ENCODE measurements at places on chromosomes 2 and 18. TPM values are rescaled to one million over a fixed set of nuclear protein-coding genes. Genes with fewer than 3 reads are reported as not detected.

CLHC1 gene
- total RNA-seq, result 38.0 TPM

HOXD4 gene
- total RNA-seq, result 0.67 TPM

TDRD15 gene
- total RNA-seq, result not detected

DSG1 gene
- 0.09 TPM for total RNA-seq

IL36G gene
- not detected for total RNA-seq

TRIM43B gene
- total RNA-seq, result not detected

FBXO48 gene
- total RNA-seq, result 0.77 TPM

CRACDL gene
- total RNA-seq, result 1.7 TPM

PMAIP1 gene
- 9.9 TPM for total RNA-seq

DES gene
- total RNA-seq, result 37.0 TPM

RESP18 gene
- total RNA-seq, result not detected

SCN3A gene
- 0.11 TPM for total RNA-seq

DNA sequence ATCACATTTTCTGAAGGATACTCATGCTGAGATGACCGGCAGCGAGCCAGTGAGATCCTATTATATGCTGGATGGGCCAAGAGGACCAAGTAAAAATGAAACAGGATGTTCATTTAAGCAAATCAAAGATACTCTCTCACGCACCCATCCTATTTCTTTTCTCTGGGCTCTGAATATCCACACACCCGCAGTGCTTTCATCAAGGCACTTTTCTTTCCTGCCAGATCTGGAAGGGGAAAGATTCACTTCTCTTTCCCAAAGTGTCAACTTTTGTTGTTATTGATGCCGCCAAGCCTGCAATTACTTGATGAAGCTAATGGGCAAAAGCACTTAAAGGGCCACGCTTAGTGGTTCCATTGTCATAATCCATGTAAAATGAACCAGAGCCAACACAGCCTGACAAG is 191.9 kb upstream of the CHAC2 start:
- no peak for DNase-seq

DNA sequence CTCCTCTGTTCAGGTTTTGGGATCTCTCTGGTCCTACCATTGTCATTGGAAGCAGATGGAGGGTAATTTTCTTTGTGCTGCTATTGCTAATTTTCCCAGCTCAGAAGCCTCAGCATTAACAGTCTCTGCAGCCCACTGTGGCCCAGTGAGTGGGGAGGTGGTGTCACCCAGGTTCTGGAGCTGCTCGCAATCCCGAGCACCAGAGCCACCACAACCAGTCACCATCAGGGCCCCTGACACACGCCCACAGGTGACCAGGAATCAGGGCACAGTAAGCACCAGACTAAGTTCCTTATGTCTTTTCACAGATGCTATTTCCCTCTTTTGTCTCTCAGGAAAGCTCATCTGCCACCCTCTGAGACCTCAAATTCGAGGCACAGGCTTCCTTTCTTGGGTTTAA is 87.9 kb downstream of the SEPTIN10 start:
- no peak for DNase-seq

- peak; percentile 62 for DNase-seq
These were observed 650 bp downstream of the CCBE1 start for GRCh38 chr18:59696311-59697235.

DNA sequence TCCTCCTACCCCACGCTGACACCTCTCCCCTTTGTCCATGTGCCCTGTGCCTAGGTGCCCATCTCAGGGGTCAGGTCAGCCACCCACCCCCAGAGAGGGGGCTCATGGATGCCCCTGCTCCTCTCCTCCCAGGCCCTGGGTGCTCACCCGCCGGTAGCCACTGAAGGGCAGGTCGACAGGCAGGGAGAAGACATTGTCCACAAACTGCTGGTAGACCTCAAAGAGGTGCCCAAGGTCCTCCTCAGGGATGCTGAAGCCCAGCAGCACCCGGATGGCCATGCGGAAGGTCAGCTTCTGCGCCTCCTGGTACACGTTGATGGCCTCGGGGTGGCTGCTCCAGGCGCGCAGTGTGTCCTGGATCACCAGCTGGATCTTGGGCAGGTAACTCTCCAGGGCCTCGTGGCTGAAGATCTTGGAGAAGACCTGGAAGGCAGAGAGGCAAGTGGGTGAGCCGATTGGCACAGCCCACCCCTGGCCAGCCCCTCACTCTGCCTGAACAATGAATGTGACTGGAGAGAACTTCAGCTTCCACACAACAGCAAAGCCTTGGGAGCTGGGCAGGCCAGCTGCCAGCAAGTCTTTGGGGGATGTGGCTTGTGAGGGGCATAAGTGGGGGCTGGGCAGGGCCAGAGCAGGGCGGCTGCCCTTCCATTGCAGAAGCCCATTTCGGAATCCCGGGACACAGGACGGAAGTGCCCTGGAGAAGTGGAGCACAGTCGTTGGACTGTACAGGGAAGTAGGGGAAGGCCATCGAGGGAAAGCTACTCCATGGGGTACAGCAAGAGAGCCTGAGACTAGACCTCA is 12.5 kb downstream of the CYP26B1 start:
- DNase-seq, result no peak

DNA sequence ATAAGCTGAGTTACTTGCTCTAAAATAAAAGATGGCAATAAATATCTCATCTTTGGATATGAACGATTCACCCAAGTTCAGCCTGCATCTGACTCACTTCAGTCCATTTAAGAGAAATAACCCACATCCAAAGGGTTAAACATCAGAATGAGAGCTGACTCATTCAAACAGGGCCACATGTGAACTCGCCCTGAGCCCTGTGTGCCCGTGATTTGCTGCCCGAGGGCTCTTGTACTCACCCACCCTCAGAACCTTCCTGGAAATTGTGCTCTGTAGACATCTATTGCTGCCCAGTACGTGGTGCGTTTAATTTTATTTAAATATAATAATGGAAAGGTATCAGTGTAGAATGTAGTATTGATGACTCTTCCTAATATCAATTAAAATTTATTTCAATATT is 66.9 kb upstream of the RBM44 start:
- DNase-seq, result no peak

DNA sequence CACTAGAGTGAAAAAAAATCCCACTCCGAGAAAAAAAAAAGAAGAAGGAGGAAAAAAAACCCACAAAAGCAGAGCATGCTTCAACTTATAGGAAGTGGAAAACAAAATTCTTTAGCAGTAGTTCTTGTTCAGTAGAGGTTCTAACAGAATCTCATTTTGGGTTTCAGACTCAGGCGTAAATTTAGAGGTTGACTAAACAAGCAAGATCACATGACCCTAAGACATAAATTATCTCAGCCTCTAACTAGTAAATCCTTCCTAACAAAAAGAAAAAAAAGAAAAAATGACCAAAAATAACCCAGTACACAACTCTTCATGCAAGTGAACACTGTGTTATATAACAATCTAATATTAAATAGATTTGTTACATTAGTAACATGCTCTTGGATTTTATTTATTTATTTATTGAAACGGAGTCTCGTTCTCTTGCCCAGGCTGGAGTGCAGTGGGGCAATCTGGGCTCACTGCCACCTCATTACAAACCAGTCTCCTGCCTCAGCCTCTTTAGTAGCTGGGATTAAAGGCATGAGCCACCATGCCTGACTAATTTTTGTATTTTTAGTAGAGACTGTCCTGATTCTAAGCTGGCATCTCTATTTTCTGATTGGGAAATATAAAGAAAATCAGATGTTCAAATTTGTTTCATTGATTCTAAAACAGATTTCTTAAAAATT is 35.4 kb downstream of the PPP4R3B start:
- DNase-seq, result no peak

- DNase-seq, result no peak
These were observed 26.2 kb downstream of the TAF4B start for GRCh38 chr18:26252411-26252810.

DNA sequence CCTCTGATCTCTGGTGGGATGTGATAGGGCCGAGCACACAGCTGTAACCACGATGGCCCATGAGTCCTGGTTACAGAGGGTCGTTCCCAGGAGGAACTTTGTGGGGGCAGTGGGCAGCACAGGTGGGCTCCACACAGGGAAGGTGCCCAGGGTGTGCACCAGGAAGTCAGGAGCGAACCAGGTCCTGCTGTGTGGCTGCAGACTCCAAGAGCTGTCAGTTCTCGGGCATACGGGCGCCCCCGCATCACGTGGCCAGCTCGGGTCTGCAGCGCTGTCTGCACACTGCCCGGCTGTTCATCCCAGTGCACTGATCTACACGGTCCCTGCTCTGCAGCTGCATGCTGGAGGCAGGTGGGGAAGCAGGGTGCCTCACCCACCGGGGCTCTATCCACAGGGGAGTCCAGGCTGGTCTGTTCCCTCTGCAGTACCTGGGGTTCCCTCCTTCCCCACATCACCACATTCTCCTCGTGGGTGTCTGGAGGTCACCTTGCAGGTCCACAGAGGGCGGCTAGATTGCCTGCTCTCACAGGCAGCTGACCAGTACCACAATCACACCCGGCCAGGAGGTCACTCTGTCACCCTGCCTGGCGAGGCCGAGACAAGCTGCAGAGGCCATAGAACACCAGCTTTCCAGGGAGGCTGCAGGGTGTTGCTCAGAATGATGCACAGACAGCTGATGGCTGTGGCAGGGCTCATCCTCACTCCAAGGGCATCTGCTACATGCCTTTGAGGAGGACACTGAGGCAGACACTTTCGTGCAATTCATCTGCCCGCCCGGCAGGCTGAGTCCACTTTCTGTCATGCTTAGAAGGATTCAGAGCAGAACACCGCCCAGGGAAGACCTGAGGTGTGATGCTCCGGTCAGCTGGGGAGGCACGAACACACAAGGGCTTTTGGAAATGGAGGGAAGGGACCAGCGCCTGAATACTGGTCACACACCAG is 202.7 kb downstream of the EIPR1 start:
- DNase-seq, result no peak

DNA sequence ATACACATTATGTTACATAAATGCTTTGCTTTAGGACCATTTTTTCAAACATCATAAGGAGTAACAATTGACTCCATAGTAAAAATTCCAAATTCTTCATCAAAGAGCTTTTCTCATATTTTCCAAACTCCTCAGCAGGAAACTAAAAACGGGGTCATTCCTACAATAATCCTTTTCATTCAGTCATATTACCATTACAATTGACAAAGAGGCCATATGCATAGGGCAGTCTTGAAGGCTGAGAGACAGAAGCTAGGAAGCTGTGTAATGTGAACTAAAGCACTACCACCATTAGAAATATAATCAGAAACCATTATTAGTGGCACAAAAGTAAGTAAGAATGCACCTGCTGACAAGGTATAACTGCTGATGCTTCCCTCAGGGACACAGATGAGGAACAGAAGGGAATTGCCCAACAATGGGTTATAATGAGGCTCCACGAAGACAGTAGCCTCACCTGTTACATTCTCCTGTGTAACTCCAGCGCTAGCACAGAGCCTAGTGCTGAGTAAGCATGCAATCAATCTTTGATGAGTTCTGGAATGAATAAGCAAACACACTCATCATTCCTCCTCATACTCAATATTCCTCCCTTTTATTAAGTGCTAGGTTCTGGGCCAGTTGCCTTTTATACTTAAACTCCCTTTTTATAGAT is 942.3 kb downstream of the CPS1 start:
- DNase-seq, result no peak

GRCh38 chr2:233838726-233839446 is 15.4 kb downstream of the HJURP start:
- DNase-seq, result no peak

DNA sequence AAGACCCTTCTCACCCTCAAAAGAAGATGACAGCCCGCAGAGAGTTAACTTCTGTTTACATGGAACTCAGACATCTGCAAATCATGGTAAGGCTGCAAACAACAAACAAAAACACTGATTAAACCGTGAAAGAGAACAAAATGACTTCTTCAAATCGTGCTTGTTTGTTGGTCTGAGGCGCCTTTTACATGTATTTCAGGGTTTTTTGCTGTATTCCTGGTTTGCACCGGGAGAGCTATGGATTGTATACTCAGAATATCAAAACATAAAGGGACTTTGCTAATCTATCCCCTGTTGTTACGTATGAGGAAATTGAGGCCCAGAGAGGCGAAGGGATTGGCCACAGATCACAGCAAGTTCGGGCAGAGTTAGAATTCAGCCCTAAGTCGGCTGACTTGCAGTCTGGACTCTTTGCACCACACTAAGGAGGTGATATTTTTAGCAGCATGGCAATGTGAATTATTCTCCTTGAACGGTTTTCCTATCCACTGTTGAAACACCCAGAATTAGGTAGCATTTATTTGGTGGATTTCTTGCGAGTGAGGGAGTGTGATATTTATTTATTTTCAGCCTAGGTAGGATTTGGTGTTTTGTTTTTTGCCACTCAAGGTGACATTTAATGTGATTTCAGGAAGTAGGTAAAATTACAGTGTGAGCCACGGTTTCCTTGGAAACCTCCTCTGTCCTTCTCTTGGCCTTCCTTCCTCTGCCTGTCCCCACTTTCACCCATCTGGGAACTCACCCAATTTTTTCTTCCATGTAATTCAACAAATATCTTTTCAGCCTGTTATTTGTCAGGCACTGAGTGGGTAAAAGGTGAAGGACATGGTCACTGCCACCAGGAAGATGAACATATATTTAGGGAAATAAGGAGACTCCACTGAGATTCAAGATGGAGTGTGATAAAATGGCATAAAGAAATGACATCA is 980 bp upstream of the PDE6D start:
- no peak for DNase-seq

DNA sequence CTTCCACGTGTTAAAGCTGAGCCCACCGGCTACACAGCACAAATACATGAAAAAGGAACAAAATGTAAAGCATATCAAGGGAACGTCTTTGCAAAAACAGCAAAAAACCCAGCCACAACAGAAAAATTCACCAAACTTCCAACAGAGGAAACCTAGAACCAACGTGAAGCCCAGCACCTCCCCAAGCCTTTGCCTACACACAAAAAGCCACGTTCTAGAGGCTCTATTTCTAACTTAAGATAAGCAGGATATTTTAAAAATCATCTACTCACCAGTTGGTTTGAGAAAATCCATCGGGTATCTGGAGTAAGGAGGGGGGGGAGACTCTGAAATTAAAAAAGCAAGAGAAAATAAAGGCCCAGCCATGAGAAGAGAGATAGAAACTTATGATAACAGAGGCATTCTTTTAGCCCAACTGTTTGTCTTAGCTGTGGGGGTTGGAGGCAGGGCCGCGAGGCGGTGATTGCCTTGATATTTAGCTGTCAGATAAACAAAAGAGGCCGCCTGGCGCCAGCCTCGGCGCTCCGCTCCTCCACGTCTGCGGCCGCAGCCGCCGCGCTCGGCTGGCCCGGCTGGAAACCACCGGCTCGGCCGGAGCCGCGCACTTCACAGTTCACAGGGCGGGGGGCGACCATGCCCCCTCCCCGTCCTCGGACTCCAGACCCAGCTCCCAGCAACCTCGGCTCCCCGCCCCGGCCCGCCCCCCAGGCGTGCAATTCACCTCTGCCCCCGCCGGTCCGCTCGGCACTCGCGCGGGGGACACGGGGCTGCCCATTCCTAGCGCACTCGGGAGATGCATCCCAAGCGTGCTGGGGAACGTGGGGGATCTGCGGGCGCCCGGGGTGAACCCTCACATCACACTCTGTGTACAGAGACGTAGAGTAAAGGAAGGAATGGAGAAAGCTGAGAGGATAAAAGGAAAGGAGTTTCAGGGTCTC is 2.4 kb downstream of the SMAD7 start:
- DNase-seq, result no peak

- no peak for DNase-seq
These were observed 145.9 kb downstream of the ZNF516 start for GRCh38 chr18:76349067-76349715.
